ENCODE measurements at places on chromosomes 1 and 21. TPM values are rescaled to one million over a fixed set of nuclear protein-coding genes. Genes with fewer than 3 reads are reported as not detected.

Gene FAM151A
- total RNA-seq, result not detected

DNA sequence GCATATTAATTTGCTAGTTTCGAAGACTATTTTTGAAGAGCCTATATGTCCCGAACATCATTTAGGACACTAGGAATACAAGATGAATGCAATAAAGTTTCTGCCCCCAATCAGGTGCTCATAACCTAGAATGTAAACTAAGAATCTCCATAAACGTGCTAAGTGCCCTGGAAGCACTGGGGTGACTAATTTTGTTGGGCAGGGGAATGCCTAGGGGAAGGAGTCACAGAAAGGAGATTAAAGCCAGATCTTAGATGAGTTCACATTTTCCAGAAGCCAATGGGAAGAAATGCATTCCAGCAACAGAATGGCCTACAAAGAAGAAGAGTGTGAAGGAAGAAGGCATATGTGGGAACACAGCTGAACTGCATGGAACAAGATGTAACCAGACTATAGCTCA lies 19.5 kb downstream of the SCYL3 start:
- no peak for DNase-seq

Gene SPRR2G
- total RNA-seq, result not detected

DNA sequence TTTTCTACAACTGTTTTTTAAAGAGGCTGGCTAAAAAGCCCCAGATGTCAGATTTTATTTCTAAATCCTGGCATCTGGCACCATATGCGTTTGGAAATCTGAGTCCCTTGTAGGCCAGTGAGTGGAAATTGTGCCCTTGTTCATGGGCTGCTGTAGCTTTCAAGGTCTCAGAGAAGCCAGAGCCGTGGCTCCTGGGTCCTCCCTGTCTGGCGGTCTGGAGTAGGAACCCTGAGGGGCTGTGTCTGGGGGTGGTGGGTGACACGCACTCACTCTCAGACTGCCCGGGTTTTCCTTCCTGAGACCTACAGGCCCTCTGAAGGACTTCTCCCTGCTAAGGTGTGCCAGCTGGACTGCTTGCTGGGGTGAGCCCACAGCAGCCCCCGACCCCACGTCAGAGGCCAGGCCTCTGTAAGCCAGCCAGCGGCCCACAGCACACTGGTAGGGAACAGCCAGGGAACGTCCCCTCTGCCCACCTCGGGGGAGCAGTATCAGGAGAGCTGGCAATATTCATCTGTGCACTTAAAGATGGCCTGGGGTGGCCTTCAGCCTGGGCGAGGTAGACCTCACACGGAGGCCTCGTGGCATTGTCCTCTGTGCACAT lies 151.5 kb downstream of the PEX14 start:
- no peak for DNase-seq

GRCh38 chr21:21813289-21813688 lies 815.1 kb downstream of the NCAM2 start:
- DNase-seq, result no peak

Gene TMEM269
- 0.20 TPM for total RNA-seq

DNA sequence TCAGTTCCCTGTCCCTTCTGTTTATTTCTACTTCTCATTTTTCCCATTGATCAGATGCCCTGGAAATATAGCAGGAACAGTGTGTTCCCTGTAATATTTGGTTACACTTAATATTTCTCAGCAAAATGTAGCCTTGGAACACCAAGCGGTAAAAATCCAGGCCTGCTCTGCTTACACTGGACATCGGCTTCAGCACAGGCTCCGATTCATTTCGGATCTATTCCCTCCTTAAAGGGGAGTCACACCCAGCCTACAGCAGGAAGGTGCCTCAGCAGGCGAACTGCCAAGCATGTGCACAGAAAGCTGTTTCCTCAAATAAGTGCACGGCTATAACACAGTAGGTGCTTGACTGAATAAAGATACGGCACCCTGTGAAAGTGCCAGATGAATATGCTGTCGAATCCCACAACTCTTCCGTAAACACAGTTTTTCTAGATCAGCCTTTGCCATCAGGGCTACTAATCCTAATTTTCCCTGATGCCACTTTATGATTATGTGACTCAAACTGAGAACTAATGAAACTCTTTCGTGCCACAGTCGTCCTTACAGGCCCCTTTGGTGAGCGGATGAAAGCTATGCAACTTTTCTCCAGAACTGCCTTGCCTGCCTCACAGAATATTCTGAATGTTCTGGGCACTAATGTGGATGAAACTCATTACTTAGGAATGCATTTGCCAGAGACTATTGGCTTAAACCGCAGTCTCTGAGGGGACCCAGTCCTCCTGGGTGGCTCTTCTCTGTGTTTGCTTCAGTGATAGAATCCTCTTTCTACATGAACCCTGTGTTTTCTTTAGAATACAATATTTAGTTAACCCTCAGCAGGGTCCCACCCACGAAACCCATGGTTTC lies 275.5 kb upstream of the RUNX1 start:
- DNase-seq, result no peak

DNA sequence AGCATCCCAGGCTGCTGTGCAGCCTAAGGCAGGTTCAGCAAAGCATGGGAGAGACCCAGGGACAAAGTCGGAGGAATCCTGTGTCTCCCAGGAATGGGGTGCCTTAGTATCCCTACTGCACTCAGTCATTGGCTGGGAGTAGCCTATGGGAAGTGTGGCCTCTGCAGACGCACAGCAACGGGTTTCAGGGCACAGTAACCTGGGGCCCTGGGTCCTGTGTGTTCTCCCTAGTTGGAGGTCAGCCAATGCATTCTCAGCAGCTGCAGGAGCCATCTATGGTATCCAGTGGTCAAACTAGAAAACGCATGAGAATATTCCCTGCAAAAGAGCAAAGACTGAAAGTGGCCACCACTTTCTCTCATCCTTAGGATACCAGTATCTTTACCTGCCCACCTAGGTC lies 13.7 kb upstream of the C1orf21 start:
- DNase-seq, result no peak

GRCh38 chr21:45850181-45850580 lies 131.4 kb upstream of the COL6A1 start:
- no peak for DNase-seq

Gene KIAA0040
- 31.8 TPM for total RNA-seq

DNA sequence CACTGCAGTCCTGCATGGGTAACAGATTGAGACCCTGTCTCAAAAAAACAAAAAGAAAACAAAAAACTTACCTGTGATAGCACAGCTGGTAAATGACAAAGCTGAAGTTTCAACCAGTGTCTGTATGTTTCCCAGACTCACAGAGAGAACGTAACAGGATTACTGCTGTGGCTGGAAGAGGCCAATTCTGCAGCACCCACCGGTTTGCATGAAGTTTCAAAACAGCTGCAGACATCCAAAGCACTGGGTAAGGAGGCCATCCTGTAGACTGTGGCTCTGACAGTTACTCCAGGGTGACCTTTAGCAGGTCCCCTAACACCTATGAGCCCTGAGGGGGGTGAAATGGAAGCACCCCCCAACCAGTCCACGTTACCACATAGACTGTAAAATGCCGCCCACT lies 7.5 kb downstream of the ID3 start:
- DNase-seq, result no peak

DNA sequence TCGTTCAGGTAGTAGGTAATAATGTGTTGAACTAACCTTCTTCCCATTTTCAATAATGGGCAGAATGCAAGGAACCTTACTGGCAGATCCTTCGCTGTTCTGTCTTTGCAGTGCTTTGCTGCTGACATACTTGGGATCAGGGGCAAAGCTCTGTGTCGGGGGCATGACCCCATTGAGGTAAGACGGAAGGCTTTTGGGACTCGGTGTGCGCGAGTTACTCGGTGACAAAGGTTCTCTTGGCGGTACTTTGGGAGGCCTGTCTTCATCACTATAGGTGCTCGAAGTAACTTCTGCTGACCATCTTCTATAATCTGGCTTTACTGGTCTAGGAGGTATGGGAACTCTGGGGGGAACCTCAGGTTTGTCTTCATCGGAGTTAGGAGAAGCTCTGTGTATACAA lies 12.7 kb downstream of the ERRFI1 start:
- no peak for DNase-seq

- no peak for DNase-seq
Observed at GRCh38 chr1:245031041-245031440, 123.7 kb upstream of the KIF26B start.

GRCh38 chr1:168243636-168244212 lies 17.9 kb downstream of the SFT2D2 start:
- peak; percentile 9 for DNase-seq

DNA sequence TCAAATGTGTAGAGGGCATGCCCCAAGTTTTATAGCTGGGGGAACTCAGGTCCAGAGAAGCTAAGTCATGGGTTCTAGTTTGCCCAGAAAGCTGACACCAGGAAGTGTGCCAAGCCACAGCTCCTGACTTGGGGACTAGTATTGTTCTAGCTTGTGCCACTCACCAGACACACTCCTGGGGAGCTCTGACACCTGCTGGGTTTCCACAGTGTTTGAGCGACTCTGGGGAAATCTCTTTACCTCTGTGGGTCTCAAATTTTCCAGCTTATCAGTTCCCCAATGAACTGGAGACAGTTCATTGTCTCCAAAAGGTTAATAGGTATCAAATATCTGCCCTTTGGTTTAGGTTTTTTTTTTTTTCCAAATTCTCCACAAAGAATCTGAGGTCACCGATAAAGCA lies 4.2 kb downstream of the KISS1 start:
- DNase-seq, result no peak

Gene PLA2G2F
- total RNA-seq, result not detected

DNA sequence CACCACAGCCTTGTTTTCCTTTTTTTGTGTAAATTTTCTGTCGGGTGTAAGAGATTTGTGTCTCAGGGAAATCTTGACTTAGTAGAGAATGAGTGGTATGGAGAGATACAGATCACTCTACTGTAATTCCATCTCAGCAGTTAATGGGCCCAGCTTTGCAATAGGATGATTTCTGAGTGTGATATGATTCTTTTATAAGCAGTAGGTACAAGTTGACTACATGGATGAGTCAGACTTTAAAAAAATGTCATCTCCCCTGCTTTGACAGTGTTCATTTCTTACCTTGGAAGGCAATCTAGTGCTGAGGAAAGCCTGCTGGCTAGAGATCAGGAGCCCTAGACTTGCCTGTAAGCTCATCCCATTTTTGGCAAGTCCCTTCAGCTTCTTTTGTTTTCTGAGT lies 261.9 kb downstream of the RYR2 start:
- no peak for DNase-seq

All from CD8-positive, alpha-beta memory T cell (primary cell).